ENCODE measurements at places on chromosomes 2 and 18.

DNA sequence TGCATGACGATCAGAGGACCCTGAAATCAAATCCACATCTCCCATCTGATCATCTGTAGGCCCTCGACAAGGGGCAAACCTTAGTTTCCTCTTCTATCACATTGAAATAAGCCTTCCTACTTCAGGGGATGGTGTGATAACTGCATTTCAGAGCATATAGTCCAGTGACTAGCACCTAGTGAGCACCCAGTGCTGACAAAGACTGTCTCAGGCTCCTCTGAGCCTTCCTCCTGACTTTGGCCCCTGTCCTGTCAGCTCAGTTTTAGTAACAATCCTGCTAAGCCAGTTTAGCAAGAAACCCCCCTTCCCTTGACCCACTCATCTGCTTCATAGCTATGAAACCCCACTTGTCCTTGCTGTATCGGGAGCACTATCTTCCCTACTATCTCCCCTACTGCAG lies 304.0 kb downstream of the ALK start:
- DNase-seq: no peak

DNA sequence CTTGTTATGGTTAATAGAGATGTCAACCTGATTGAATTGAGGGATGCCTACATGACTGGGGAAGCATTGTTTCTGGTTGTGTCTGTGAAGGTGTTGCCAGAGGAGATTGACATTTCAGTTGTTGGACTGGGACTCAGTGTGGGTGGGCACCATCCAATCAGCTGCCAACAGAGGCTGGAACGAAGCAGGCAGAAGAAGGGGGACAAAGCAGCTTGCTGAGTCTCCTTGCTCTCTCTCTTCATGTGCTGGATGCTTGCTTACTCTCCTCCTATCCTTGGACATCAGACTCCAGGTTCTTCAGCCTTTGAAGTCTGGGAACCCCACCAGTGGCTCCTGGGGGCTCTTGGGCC lies 22.2 kb upstream of the SMAD4 start:
- DNase-seq: no peak

DNA sequence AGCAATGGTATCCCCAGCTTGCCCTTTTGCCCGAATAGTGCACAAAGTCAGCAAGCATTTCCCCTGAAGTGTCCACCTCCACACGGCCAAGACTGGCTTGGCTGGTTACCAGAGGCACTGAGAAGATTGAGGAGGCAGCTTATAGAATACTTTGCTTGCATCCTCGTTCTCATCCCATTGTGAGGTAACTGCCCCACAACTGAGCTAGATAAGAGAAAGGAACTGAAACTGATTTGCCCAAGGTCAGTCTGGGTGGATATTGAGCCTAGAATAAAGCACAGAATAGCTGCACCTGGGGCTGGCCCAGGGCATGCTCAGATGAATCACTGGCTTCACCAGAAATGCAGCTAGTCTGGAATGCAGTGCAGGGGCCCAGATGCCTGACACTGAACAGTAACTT lies 32.7 kb upstream of the MAP4K3 start:
- DNase-seq: no peak

DNA sequence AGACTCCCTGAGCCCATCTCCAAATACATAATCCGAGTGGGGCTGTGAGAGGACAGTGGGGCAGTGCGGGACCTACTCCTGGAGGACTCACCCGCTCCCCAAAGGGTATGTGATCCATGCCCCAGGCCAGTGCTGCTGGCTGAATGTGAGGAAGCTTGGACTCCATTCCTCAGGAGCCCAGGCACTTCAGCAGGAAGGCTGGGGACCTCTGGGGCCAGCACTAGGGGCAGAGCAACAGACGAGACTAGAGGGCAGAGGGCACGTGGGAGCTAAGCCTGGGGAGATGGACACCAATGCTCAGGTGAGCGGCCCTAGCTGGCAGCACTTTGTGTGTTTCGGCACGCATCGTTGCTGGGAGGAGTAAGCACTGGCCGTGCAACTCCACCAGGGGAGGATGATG lies 84.9 kb downstream of the MALT1 start:
- DNase-seq: no peak

DNA sequence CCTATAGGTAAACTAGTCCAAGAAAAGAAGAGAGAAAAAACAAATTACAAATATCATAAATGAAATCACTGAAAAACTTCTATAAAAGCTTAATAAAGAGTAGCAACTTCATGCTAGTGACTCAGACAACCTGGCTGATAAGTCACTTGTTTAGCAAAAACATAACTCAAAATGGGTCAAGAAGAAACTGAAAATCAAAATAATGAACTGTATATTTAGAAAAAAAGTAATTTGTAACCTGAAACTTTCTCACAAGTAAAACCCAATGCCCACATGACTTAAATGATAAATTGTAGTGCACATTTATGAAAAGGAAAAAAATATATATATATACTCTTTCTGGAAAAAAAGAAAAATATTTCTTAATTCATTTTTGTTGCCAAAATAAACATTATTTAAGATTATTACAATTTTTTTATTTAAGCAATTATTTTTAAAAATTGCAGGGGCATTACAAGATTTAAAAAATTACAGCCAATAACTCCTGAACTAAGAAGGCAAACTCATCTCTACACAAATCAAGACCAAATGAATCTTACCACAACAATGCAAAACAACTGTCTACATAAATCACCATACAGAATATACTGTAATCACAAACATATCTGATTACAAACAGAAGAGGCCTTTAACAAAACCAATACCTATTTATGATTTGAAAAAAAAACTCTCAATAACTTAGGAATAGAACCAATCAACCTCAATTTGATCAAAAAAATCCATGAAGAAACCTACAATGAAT lies 406.3 kb downstream of the CDH7 start:
- no peak for DNase-seq

DNA sequence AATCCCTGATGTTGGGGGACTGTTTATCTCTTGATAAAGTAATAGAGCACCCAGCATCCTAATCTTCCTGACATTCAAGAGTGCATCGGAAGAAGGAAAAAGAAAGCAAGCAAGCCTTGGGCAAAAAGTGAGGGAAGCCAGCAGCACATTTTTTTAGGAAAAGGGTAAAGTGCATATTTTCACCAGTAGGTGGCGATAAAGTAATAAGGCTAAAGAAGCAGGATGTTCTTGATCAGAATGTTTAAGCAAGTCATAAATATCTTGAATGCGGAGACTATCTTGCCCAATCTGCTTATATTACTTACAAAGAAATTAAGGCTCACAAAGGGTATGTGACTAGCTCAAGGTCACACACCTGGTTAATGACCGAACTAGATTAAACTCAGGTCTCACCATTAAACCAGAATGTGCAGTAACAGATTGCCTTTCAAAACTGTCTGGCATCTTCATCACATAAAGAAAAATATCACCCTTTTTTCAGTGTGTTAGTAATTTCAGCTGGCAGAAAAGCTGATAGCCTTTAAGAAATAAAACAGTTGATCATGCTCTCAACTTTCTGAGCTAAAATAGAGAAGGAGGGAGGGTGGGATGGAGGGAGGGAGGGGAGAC lies 83.8 kb downstream of the VIT start:
- peak; percentile 33 for DNase-seq

GRCh38 chr2:120830096-120830830 lies 94.6 kb downstream of the GLI2 start:
- no peak for DNase-seq

- no peak for DNase-seq
These were observed 265.2 kb upstream of the APCDD1 start for GRCh38 chr18:10188971-10189810.

DNA sequence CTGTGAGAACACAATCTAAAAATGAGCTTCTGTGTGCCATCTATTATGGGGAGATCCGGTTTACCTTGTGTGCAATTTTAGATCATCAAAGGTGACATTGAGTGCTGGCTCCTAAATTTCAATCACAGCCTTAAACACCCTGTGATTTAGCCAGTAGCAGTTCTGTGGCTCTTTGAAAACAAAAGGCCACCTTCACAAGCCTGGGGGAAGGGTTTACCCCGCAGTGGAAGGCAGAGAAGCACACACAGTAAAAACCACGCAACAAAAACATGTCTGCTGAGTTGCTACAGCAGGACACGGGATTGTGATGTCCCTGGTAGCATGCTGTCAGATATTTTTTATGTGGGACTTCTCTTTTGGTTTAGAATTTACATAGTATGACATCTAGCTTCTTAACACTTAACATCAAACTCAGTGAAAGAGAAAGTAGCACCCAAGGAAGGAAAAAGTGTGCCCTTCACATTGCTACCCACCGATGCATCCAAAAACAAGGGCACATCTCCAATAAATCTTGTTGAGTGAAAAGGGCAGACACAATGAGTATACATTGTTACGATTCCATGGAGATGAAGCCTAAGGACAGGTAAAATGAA lies 56.1 kb upstream of the RNF152 start:
- DNase-seq: no peak

GRCh38 chr2:137838255-137839092 lies 125.8 kb upstream of the HNMT start:
- DNase-seq: peak; percentile 7

GRCh38 chr2:108627911-108628567 lies 91.2 kb upstream of the RANBP2 start:
- no peak for DNase-seq

DNA sequence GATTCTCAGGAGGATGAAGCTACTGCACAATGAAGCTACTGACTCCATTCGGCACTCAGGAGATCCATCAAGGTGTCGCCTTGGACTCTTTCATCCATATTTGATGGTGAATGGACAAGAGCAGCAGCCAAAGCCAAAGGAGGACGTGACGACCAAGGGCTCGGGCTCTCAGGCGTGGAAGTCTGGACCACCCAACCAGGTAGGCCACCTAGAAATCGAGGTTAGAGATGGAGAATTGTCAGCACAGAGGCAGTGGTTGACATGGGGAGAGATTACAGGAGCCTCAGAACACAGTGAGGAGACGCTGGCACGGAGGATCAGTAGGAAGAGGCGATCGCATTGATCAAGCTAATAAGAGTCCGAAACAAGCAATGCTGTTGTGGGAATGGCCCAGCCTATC lies 240.5 kb upstream of the ID2 start:
- DNase-seq: no peak

GRCh38 chr2:26578581-26578980 lies 62.6 kb downstream of the CIB4 start:
- DNase-seq: no peak

GRCh38 chr2:240319855-240320203 lies 115.6 kb upstream of the GPC1 start:
- DNase-seq: no peak

DNA sequence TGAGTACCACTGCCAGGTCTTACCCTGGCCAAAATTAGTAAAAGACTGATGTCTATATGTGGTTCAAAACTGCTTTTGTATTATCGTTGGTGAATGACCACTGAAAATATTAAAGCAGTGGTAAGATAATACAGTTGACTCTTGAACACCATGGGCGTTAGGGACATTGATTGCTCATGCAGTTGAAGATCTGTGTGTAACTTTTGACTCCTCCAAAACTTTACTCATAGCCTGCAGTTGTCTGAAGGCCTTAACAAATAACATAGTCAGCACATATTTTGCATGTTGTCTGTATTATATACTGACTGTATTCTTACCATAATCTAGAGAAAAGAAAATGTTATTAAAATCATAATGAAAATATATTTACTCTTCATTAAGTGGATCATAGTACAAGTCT lies 5.8 kb upstream of the ANKRD12 start:
- DNase-seq: no peak

- no peak for DNase-seq
These were observed 144.5 kb downstream of the ACKR3 start for GRCh38 chr2:236714080-236714479.

DNA sequence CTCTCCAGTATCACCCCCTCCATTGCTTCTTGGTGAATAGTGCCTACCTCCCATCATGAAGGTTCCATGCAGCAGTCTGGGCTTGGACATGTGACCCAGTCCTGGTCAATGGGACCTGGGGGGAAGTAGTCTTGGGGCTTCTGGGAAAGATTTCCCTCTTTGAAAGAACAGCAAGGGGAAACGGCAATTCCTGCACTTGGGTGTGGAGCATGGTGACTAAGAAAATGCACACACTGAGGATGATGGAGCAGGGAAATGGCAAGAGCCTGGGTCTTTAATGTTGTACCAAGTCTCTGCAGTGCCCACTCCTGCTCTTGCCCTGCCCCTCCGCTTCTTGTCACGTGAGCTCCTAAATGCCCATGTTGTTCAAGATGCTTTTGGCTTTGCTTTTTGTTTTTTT lies 131.4 kb upstream of the SIX2 start:
- DNase-seq: no peak

DNA sequence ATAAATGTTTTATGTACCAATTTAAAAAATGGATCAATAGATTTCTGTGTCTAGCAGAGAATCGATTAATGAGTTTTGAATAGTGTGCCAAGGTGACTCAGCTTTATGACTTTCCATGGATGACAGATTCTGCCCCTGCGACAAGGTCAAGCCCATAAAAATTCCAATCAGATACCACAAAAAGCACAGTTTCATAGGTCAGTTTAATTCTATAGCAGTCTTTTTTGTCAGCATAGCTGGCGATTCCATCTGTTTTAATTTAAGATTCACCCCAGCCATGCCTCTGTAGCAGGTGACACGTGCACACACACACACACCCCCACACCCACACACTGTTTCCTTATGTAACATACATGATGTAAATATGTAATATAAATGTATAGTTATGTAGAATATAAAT lies 28.9 kb downstream of the RAB31 start:
- no peak for DNase-seq

DNA sequence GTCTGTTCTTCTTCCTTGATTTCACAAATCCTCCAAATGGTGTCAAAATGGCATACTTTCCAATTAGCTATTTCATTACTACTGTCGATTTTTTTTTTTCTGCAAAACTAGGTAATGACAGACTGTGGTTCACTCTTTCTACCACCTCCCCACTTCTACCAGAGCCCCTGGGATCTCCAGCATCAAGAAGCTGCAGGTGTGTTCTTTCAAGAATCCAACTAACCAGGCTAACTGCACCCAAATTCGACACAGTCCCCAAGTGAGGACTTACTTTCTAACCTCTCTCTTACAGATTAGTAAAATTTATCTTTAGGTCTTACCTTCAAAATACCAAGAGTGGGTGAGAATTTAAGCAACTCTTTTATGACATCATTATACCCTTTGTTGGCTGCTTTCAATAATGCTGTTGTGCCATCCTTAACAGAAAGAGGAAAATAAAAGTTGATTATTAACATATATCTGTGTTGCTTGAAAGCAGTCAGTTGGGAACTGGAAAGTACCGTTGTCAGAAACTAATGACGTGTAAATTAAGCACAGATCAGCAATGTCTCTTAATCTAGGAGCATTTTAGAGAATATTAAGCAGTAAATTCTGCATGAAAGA lies 31.2 kb upstream of the NPC1 start:
- DNase-seq: no peak

All from brain pericyte (primary cell).